ENCODE measurements at places on chromosomes 5 and 9.
A peak's percentile ranks its signal among the peaks of the same experiment; 100 is the strongest.

GRCh38 chr5:31291323-31291854 lies 97.9 kb downstream of the CDH6 start:
- peak; percentile 13 for DNase-seq

DNA sequence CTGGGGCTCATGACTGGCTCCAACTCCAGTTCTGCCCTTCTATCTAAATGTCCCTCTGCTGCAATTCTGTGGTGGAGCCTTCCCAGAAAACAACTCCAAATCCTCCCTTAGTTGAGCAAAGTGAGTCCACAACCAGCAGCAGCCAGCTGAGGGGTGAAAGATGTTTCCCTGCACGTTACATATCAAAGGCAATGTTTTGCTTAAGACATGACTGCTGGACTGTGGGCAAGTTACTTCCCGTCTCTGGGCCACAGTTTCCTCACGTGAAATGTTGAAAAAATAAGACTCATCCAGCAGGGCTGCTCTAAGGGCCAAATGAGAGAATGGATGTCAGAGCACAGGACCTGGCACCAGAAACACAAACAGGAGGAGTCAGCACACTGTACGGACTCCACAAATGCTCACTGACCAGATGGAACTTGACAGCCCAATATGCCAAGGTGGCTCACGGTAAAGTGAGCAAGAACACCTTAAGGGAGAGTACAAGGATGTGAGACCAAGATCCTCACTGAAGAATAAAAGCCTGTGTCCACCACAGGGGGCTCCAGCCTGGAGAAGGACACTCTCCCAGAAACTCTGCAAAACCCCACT lies 138.4 kb upstream of the ABCA1 start:
- DNase-seq = no peak

DNA sequence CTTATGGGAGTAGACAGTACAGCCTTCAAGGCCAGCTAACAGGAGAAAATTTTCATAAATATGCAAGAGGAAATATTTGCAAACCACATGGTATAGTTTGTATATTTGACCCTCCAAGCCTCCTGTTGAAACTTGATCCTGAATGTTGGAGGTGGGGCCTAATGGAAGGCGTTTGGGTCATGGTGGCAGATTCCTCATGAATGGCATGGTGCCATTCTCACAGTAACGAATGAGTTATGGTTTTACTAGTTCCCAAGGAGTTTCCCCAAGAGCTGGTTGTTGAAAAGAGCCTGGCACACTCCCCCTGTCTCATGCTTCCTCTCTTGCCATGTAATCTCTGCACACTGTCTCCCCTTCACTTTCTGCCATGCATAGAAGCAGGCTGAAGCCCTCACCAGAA lies 3.3 kb upstream of the PAIP1 start:
- DNase-seq = no peak

- peak; percentile 19 for DNase-seq
These were observed 28.7 kb downstream of the PROP1 start for GRCh38 chr5:177967221-177967887.

- peak; percentile 59 for DNase-seq
These were observed 62.8 kb upstream of the ZFAND5 start for GRCh38 chr9:72427801-72428200.

DNA sequence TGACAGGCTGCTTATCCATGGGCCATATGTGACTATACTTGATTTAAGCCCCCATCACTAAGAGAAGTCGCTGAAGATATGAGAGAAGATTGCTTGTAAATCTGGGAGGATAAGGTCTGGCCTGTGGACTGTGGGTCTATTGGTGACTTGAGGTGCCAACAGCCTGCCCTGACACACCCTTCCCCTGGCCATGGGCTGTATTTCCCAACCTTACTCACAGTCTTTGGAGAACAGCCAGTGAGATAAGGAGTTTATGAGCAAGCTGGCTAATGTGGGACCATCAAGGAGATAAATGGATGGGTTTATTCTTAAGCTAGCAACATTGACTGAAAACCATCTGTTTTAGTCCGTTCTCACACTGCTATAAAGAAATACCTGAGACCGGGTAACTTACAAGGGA lies 231.3 kb downstream of the ZSWIM6 start:
- no peak for DNase-seq

DNA sequence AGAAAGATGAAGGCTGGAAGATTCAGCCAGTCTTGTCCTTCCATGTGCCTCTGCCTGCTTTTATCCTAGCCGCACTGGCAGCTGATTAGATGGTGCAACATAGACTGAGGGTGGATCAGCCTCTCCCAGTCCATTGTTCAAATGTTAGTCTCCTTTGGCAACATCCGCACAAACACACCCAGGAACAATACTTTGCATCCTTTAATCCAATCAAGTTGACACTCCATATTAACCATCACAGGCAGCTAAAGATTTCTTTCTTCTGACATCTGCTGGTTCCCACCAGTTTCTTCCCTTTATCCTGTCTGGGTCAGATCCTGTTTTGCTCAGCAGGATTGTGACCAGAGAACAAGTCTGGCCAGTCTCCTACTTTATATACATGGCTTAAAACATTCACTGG lies 276.5 kb upstream of the TYRP1 start:
- no peak for DNase-seq

DNA sequence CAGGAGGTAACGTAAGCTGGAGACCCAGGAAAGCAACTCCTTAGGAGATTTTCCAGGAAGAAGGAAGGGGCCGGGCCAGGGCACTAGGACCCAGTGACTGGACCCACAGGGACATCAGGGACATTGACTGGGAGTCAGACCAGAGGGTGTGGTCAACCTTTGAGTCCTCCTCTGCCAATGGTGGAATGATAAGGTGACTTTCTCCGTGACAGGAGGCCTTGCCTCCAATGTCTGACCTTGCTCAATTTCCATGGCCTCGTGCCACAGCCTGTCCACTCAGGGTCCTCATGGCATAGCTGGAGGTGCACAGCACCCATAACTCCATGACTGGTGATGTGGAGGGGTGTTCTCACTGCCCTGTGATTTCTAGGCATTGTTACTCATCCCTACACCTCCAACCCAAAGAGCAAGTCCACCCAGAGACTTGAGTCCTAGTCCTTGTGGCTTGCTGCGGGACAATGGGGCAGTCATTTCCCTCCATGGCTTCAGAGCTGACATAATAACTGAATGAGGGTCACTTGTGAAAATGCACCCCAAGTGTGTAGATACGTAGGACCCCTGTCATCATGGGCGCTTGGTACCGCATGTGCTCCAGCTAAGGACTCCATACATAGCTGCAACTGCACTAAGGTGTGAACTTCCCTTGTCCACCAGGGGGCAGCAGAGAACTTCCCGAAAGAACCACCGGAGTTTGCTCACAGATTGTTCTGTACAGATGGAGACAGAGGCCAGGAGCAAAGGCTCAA lies 4.1 kb upstream of the AMBP start:
- peak; percentile 89 for DNase-seq

GRCh38 chr5:77893225-77893860 lies 117.2 kb upstream of the TBCA start:
- DNase-seq = peak; percentile 97

DNA sequence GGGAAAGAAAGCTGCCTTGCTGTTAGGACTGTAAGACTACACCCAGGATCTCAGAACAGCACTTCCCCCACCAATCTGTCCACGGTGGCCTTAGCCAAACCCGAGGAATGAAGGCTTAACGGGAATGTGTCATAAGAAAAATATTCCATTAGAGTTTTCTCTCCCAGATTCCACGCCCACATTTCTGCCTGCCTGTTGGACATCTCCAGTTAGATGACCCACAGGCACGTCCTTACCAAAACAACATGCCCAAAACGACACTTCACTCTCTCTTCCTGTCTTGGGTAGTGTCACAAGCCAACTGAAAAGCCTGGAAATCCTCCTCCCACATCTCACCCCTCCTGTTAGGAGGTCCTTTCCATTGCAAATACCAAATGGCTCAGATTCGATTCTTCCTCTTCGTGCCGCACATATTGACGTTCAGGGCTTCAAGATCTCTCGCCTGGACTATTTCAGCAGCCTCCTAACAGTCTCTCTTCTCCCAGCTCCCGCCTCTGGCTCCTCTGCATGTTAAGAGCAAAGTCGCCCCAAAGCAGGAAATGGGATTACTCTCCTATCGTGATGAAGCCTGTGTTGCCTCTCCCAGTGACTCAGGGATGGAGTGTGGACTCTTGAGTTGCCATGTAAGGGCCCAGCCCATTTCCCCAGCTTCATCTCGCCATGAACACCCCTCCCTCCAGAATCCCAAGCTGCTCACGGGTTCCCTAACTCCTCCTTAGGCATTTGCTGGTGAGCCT lies 159.3 kb downstream of the NR3C1 start:
- DNase-seq = peak; percentile 99

GRCh38 chr9:74729136-74729695 lies 158.5 kb downstream of the TRPM6 start:
- DNase-seq = peak; percentile 7

- DNase-seq = no peak
These were observed 56.1 kb upstream of the ZNF300 start for GRCh38 chr5:150960791-150961396.

GRCh38 chr5:61673007-61673735 lies 341.1 kb downstream of the ZSWIM6 start:
- peak; percentile 60 for DNase-seq

GRCh38 chr9:129497813-129498450 lies 123.0 kb downstream of the C9orf50 start:
- peak; percentile 39 for DNase-seq

DNA sequence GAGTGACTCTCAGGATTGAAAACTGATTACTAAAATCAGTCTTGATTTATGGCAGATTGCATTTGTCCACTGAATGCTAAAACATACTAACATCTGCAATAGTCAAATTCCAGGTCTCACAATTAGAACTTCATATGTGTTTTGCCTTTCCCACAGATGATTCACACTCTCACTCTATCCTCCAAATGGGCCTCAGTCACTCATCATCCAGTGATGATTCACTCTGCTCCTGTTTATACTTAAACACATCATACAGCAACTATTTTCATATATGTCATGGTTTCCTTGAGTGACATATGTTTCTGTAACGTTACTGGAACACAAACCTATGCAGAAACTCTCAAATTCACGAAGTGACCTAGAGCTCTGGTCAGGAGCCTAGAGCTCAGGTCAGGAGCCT lies 512.9 kb downstream of the HINT1 start:
- no peak for DNase-seq

DNA sequence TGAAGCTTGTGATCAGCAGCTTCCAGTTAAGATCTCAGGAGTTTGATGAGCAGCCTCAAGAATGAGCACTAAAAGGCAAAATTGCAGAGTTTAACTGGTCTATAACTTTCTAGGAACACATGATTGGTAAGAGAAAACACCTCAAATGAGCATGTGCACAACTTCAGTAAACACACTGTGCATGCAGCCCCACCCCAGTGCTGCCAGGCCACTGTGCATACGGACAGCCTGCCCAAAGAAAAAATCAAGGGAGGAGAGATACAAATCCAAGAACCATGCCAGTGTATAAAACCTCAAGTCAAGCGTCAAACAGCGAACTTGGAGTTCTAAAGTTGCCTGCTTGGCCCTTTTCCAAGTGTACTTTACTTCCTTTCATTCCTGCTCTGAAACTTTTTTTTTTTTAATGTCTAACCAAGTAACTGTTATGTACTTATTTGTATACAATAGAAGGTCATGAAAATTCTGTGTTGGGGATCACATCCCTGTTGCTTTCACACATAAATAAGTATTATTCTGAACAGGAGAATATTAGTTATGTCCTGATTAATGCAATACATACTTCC lies 125.6 kb upstream of the TSLP start:
- DNase-seq = no peak

DNA sequence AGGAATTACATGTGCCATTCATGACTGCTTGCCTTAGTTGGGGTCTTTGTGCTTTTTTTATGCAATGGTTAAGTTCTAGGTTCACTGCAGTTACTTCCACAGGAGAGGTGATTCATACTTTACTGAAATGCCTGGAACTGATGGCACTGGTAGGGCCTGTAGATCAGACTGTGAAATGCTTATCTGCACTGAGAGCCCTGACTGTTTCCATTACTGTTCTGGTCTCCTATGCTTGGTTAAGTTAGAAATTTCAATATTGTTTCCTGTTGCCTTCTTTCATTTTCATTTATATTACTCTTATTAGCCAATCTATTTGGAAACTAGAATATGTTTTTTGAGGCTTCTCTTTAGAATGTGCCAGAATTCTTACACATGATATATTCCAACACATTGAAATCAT lies 484.1 kb upstream of the SEMA6A start:
- DNase-seq = no peak

GRCh38 chr9:113488071-113488470 lies 24.5 kb downstream of the RGS3 start:
- DNase-seq = no peak

DNA sequence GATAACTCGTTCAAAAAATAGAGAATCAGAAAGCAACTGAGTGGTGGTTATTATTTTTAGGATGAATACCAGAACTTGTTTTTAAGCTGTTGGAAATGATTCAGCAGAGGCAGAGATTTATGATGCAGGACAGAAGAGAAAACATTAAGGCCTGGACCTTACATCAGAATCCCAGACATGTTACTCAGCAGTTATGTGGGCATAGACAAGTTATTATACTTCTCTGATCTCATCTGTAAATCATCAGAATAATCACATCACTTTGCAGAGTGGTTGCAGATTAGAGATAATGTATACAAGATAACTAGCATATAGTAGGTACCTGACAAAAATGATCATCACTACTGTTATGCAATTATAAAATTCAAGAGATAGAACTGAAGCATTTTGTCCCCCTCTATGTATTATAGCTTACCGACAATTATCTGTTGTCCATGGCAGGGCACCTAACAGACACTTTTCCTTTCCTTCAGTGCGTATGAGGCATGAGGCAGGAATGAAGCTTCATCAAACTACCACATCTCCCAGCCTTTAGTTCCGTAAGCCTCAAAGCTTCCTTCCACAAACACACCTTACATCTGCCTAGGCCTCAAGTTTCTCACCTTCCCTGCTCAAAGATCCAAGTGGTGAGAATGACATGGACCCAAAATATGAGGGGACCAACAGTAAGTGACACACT lies 165.9 kb downstream of the DENND1A start:
- peak; percentile 78 for DNase-seq

GRCh38 chr9:134863306-134863902 lies 17.2 kb upstream of the FCN2 start:
- DNase-seq = no peak

DNA sequence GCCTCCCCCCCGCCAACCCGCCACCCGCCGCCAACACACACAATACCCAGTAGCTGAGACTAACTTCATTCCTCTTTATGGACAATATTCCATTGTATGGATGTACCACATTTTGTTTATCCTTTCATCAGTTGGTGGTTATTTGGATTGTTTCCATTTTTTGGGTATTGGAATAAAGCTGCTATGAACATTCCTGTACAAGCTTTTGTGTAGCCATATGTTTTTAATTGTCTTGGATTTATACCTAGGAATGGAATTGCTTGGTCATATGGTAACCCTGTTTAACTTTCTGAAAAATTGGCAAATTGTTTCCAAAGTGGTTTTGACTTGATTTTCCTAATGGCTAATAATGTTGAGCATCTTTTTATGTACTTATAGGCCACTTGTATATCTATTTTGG lies 4.9 kb upstream of the UBTD2 start:
- peak; percentile 19 for DNase-seq

DNA sequence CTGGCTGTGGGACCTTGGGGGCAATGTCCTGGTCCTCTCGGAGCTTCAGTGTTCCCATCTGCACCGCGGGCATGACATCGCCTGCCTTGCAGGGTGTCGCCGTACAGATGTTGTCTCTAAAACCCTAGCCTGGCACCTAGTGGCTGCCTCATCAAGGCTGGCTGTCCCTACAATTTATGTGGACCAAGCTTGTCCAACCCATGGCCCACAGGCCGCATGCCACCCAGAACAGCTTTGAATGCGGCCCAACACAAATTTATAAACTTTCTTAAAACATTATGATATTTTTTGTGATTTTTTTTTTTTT lies 18.3 kb upstream of the ASS1 start:
- no peak for DNase-seq
